ENCODE measurements at places on chromosomes 16 and 17.

GRCh38 chr17:29019475-29020181 lies 13.8 kb upstream of the SEZ6 start:
- no peak for DNase-seq

- DNase-seq = no peak
Measured at GRCh38 chr17:44318077-44318892, 6.3 kb downstream of the SLC25A39 start.

GRCh38 chr16:30350134-30350871 lies 4.8 kb downstream of the CD2BP2 start:
- peak; percentile 23 for DNase-seq

GRCh38 chr17:63694950-63695773 lies 4.8 kb downstream of the LIMD2 start:
- no peak for DNase-seq

DNA sequence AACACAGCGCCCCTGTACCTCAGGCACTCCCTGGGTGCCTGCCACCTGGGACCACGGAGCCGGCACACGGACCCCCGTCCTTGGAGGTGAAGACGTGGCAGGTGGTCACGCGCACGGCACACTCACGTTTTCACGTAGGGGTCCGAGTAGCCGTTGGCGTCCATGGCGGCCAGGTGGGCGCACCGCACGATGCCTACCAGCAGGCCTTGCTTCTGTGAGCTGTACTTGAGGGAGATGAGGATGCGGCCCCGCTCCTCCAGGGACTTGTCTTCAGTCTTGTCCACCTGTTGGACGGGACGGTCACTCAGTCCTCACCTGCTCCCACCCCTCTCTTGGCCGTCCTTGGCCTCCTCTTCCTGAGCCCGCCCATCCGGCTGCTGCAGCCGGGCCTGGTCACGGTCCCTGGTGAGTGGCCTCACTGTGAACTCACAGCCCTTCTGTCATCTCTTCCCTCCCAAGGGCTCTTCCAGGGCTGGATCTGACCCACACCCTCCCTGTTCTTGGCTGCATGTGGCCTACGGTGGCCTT lies 18.8 kb downstream of the SCGB1C2 start:
- no peak for DNase-seq

GRCh38 chr17:68627956-68628575 lies 26.9 kb upstream of the FAM20A start:
- peak; percentile 3 for DNase-seq

DNA sequence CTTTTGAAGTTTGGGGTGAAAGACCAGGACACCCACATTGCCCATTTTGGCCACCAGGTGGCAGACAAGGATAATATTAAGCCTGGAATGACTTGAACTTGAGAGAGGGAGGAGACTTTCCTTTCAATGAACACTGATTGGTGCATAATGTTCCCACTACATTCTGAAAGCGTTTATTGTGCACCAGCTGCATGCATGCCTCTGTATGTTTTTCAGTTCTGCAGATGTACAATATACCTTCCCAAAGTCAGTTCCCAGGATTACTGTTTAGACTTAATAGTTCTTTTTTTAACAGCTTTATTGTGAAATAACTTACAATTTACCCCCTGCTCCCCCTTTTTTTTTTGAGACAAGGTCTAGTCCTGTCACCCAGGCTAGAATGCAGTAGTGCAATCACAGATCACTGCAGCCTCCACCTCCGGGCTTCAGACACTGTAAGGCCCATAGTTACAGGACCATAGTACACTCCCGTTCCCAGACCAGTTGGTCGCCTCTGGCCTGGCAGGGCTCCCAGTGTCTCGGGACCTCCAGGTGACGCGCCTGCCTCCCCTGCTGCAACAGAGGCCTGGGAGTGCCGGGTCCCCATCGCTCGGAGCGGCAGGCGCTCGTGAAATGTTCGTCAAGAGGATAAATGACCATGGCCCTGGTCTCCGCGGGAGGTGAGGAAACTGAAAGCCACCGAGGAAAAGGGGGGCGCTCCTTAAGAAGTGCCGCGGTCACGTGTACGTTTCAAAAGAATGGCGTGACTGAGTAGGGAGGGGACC lies 12.2 kb downstream of the CES2 start:
- peak; percentile 86 for DNase-seq

DNA sequence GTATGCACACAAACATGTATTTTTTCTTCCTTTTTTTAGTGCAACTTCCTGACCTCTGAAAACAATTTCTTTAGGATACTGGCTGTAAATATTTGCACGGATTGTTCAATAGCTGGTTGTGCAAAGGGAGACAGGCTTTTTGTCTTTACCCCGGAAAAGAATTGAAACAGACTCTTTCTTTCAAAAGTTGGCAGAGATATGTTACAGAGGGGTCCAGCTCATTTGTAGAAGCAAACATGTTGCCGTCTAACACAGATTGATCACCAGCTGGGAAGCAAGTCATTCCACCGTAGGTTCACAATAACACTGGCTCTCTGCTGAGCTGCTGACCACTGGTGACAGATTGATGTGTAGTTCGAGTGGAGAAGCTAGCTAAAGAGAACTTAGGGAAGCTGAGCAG lies 130.9 kb downstream of the STX8 start:
- DNase-seq = no peak

DNA sequence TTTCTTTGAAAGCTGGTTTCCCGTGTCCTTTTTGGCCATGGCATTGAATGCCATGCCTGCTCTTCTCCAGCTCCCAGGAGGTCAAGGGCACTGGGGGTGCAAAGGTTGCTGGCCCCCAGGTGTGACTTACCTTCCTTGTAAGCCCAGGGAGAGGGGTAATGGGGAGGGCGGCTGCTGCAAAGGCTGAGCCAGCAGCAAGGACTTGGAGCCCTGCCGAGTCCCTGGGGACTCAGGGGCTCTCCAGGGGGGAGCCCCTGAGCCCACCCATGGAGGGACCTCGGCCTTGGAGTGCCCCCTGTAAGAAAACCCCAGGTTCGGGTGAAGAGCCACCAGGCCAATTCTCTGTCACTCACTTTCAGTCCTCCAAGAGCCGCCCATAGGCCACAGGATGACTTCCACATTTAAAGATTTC lies 5.9 kb upstream of the CCL22 start:
- DNase-seq = no peak

GRCh38 chr16:22797551-22797950 lies 16.4 kb upstream of the HS3ST2 start:
- DNase-seq = no peak

DNA sequence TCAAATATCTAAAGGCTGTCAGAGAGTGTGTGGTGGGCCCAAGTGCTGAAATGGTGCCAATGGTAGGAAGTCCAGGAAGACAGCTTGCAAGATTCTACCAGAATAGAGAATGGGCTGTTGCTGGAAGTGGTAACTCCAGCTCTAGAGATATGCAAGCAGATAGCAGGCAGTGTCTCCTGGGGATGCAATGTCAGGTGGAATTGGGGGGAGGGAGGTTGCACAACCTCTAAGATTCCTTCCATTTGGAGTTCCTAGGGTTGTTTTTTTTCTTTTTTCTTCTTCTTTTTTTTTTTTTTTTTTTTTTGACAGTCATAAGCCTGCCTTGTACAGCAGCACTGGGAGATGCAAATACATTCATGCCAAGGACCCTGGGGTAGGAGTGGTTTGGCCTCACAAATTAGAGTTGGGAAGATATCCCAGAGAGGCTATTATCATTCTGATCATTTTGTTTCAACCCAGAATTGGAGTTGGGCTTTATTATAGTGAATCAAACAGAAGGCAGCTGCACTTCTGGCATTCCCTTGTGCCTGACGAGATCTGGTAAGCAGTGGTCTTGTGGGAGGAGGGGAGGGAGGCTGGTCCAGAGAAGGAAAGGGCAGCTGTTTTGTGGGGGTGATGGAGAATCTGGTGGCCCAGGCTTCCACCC lies 51.1 kb downstream of the SLC6A2 start:
- no peak for DNase-seq

- peak; percentile 65 for DNase-seq
Measured at GRCh38 chr16:1310832-1311200, 1.4 kb downstream of the UBE2I start.

DNA sequence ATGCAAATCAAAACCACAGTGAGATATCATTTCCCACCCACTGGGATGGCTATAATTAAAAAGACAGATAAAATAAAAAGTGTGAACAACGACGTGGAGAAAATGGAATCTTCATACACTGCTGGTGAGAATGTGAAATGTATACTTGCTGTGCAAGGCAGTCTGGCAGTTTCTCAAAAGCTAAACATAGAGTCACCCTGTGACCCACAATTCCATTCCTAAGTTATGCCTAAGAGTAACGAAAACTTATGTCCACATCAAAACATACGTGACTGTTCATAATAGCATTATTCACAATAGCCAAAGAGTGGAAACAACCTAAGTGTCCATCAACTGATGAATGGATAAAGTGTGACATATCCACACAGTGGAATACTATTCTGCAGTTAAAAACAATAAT lies 38.1 kb upstream of the VPS4A start:
- DNase-seq = peak; percentile 62

- DNase-seq = no peak
Measured at GRCh38 chr16:69373019-69373418, 12.8 kb downstream of the TERF2 start.

- DNase-seq = peak; percentile 71
Measured at GRCh38 chr17:50187394-50187725, 14.1 kb downstream of the COL1A1 start.

GRCh38 chr17:44361292-44362260 lies 2.1 kb downstream of the FAM171A2 start:
- no peak for DNase-seq

DNA sequence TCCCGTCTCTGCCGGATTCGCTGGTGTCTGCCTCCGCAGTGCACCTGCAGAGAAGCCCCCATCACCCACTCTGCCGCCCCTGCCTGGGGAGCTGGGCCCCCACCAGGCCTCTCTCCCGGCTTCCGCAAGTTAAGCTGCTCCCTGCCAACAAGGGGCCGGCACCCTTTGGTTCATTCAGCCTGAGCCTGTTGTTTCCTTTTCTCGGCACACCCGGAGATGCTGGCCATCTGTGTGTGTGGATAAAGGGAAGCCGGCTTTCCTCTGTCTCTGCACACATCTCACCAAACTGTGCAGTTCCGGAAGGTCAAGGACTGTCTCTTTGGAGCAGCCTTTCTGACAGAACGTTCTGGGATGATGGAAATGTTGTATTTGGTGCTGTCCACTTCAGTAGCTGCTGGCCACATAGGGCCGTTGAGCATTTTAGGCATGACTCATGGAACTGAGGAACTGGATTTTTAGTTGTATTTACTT lies 6.8 kb downstream of the MAPK8IP3 start:
- DNase-seq = peak; percentile 42

- peak; percentile 79 for DNase-seq
Measured at GRCh38 chr17:33674685-33675084, 381.6 kb upstream of the ASIC2 start.

DNA sequence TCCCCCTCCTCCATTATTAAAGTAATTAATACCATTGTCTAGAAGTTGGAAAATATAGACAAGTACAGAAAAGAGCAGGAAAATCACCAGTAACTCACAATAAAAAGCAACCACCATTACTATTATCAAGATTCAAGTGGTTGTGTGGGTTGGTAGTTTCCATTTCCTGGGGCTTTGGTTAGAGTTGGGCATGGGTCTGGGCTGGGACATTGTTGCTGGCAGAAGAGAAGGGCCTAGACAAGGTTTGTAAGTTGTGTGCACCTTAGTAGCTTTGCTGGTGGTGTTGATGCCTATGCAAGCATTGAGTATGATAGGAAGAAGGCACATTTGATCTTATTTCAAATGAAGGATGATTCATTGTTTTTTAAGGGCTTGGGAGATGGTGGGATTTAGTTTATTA lies 25.4 kb upstream of the NFATC3 start:
- DNase-seq = no peak

- no peak for DNase-seq
Measured at GRCh38 chr16:67173323-67173722, 3.0 kb downstream of the NOL3 start.

DNA sequence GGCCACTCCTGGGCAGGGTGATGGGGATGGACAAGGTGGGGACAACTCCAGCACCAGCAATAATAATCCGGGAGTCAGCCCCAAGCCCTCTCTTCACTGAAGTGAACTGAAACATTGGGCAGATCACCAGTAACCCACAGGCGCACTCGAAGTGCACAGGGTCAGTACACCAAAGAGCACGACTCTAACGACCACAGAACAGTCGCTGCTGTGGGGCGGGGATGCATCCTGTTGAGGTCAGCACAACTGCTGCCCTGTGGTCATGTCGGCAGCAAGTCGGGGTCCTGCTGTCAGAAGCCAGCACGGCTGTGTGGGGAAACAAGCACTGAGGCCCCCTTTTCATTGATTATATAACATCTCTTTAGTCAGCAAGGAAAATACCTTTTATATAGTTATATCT lies 14.6 kb downstream of the DNASE1 start:
- no peak for DNase-seq

GRCh38 chr17:59435238-59435637 lies 103.8 kb downstream of the YPEL2 start:
- peak; percentile 84 for DNase-seq

DNA sequence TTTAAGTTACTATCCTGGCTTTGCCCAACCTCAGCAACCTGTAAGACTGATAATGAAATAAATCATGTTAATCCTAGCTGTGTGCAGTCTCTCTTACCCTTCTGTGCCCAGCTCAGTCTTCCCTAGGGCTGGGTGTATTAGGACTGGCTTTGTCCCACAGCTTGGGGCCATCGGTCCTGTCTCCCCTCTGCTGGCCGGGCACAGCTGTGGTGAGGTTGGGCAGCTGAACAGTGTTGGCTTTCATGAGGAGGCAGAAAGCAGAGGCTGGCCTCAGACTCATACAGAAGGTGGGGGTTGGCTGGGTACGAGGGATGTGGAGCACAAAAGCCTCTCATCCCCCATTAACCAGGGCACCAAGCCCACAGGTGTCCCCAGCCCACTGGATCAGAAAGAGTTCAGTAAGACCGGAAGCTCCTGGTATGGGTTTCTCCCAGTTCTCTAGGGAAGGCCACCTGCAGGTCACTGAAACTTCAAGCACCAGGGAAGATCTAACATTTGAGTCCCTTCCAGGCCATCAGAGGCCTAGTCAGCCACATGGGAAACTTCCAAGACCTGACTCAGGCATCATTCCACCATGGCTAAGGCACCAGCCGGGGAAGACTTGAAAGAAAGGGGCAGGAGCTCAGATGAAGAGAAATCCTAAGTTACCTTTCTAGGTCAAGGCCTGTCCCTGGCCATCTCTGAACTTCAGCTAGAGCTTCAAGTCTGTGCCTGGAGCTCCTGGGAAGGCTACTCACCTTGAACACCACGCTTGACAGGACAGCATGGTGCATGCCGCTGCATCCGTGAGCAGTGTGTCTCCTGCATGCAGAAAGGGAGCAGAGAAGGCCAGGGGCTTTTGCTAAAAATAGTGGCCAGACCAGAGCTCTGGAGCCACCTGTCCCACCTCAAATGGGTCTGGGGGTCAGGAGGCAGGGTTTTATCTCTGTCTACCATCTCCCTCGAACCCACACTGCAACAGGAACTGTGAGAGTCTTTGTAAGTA lies 8.8 kb downstream of the CNP start:
- DNase-seq = peak; percentile 89
